ENCODE measurements at places on chromosomes 2 and 18.

GRCh38 chr2:156396126-156396525 is 40.1 kb upstream of the GPD2 start:
- DNase-seq, result no peak

- no peak for DNase-seq
Observed at GRCh38 chr2:169757778-169758177, 24.1 kb downstream of the KLHL23 start.

GRCh38 chr2:107263628-107264027 is 377.7 kb upstream of the ST6GAL2 start:
- DNase-seq, result no peak

GRCh38 chr2:173214213-173214612 is 138.6 kb downstream of the MAP3K20 start:
- DNase-seq, result no peak

GRCh38 chr2:230865766-230866755 is 1.3 kb downstream of the ITM2C start:
- peak; percentile 56 for DNase-seq

GRCh38 chr2:173898178-173898668 is 67.0 kb downstream of the SP3 start:
- no peak for DNase-seq

DNA sequence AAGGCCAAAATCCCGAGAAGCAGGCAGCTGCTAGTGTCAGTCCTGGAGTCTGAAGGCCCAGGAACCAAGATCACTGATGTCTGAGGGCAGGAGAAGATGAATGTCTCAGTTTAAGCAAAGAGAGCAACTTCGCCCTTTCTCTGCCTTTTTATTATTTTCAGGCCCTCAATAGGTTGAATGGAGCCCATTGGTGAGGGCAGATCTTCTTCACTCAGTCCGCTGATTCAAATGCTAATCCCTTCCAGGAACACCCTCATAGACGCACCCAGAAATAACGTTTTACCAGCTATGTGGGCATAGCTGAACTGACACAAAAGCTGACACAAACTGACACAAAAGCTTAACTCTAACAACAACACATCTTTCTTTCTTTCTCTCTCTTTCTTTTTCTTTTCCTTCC is 78.0 kb upstream of the KCNJ3 start:
- DNase-seq, result no peak
